ENCODE measurements at places on chromosomes 3 and 15.

- DNase-seq = no peak
Measured at GRCh38 chr3:87247430-87247773, 20.3 kb downstream of the CHMP2B start.

- no peak for DNase-seq
Measured at GRCh38 chr3:53324105-53324504, 23.2 kb downstream of the DCP1A start.

DNA sequence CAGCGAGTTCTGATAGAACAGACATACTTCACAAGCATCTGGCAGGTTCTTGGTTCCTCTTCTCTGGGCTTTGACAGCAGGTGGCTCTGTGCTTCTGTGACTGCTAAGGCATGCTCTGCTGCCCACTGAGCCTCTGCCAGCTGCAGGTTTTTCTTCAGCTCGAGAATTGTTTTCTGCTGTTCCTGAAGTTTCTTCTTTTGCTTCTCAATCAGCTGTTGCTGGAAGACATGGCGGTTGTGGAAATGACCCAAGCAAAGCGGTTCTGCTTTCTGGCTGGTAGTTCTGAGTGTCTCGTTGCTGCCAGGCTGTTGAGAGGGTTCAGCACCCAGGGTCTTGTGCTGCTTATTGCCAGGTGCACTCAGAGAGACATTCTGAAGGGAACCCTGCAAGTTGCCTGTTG lies 50.8 kb downstream of the CCDC191 start:
- DNase-seq = no peak

- no peak for DNase-seq
Measured at GRCh38 chr15:86231864-86232721, 152.4 kb downstream of the AGBL1 start.

DNA sequence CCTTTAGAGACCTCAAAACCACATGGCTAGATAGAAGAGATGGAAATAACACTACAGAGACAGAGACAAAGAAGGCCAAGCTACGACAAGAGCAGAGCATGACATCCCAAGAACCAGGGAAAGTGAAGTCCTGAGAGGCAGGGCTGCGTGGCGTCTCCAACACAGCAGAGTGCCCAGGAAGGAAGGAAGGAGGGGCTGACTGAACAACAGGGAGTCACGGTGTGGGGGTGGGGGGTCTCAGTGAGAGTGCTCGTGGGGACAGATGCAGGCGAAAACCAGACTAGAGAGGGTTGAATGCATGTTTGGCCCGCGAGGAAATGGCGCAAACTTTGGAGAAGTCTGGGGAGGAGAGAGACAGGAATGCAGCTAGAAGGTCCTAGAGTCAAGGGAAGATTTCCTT lies 44.0 kb downstream of the ADAMTS17 start:
- no peak for DNase-seq

DNA sequence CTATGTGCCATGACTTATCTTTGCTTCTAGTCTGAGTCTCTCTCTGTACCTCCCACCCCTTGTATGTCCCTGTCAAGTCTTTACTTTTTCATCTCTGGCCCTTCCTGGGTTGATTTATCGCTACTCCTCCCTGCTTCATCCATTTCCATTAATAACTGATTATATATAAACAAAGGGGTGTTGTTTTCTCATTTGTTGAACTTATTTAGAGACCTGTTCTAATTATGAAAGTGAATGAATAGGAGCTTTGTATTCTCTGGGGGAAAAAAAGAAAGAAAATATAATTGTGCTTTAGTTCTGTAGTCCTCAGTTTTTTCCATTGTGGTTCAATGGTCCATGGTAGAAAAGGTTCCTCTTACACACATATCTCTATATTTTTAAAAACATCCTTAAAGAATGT lies 328.9 kb upstream of the PPP2R3A start:
- DNase-seq = no peak

GRCh38 chr3:62582495-62583172 lies 209.3 kb upstream of the FEZF2 start:
- no peak for DNase-seq

DNA sequence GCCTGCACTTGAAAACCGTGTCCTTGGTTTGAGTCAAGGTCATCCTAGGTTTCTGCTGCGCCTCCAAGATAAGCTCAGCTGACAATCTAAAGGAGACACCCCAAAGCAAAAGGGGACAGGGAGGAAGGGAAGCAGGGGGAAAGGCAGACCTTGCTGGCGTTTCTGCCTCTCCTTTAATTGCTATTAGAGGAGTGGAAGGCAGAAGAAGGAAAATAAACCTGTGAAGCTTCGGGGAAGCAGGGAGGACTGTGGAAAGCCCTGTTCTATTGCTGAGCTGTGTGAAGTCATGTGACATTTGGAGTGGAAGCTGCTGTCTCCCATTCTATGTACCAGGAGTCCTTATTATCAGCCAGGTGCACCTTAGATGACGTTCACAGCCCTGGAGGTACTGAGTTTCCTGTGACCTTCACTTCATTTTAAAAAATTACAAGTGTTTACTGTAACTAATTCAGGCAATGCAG lies 21.5 kb upstream of the CHD2 start:
- DNase-seq = no peak

DNA sequence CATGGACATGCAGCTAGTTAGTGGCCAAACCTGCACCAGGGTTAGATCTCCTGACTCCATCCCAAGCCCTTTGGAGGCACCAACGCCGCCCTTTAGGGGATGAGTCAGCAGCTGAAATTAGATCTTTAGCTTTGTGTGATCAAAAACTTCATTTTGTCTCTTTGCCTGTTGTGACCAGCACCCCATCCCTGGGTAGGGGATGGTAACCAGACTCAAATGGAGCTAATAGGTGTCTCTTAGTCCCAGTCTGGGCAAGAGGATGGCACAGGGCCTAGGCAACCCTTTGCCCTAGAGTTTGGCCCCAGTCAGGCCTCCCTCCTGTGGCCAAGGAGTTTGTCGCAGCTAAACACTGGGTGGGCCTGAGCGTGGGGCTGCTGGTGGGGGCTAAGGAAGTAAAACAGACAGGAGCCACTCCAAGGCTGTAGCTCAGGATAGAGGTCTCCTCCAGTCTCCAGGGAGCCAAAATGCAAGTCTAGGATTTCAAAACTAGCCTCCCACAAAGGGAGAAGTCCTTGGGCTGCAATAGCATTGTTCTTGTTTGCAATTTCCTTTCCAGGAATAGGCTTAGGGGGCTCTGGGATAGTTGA lies 105.1 kb downstream of the CPN2 start:
- no peak for DNase-seq

- DNase-seq = no peak
Measured at GRCh38 chr3:42051384-42052131, 39.6 kb upstream of the TRAK1 start.

DNA sequence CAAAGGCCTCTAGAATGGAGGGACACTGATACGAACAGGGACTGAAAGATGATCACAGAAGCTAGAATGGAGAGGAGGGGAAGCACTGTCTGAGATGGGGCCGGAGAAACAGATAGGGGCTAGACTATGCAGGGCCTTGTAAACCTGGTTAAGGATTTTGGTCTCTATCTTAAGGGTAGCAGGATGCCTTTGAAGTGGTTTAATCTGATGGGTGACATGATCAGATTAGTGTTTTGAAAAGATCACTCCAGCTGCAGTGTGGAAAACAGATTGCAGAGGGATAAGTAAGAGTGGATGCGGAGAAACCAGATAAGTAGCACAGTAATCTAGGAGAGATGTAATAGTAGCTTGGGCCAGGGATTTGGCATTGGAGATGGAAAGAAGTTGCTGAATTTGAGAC lies 108.1 kb downstream of the RSRC1 start:
- DNase-seq = no peak

DNA sequence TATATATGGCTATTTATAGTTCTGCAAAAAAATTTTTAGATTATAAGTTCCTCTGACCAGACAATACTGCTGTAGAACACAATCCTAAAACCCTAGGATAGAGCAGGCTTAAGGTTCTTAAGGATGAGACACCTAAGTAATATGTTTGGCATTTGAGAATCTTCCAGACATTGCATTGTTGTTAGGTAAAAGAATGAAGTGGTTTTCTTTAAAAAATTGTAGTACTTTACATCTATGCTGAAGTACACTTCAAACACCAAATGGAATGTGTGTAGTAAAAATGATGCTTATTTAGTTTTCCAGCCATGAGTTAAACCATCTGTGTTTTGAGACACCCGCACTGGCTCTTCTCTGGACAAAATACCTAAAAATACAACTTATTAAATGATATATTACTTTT lies 857.7 kb downstream of the OTOL1 start:
- DNase-seq = no peak

DNA sequence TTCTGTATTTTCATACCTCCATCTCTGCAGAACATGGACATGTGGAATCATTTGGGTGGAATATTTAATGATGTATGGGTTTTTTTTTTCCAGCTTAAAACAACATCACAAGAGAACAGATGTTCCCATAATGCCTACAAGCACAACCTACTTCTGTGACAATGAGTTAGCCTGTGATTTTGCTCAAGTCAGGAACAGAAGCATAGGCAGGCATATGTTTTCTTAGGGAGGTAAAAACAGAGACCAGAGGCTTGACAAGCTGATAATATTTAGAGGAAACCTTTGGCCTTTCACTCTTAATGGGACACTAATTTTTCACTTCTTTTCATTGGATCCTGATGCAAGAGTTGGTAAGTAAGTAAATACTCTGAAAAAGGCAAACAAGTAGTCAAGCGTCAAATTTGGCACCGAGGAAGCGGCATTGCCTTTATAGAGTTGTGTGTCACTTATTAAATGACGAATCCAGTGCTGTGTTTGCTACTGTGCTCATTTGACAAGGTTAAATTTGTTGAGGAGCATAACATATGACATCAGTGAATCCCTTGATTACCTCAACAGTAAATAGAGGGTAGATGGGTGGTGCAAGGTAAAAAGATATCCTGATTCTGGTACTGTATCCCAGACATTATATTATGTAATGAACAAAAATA lies 66.7 kb upstream of the RBMS3 start:
- DNase-seq = no peak

GRCh38 chr3:70042641-70043040 lies 43.1 kb downstream of the SAMMSON start:
- no peak for DNase-seq

DNA sequence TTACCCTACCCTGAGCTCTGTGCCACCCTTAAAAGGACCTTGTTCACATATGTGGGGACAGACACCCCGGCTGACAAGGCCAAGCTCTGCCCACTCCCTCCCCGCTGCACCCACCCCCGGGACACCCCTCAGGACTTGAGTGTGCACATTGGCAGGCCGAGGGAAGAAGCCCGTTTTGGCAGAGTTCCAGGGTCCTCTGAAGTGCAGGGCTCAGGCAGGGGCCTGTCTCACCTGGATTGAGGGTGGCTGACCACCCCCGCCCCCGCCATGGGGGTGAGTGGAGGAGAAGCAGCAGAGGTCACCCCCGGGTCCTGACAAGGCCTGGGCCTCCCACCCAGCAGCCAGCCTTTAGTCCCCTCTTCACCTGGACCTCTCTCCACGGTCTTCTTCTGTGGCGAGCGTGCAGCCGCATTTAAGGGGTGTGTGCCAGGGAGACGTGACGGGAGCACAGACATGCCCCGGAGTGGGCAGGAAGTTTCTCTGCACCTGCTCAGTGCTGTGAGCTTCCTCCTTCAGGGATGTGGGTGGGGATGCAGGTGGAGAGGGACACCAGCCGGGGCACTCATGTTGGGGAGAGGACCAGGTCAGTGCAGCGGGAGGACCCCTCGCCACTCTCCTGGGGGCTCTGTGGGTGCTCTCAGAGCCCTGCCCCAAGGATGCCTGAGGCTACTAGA lies 50.7 kb downstream of the LINGO1 start:
- DNase-seq = no peak

GRCh38 chr15:91973481-91973880 lies 120.0 kb downstream of the SLCO3A1 start:
- DNase-seq = no peak

GRCh38 chr15:80404057-80404760 lies at the start of gene ARNT2:
ARNT2 (plus strand) TSS chr15:80404382; CDS start chr15:80404516, 134 bp downstream.
- no peak for DNase-seq

GRCh38 chr3:38574411-38575278 lies 74.8 kb downstream of the SCN5A start:
- DNase-seq = no peak

GRCh38 chr3:192899540-192899982 lies 18.1 kb downstream of the MB21D2 start:
- no peak for DNase-seq

DNA sequence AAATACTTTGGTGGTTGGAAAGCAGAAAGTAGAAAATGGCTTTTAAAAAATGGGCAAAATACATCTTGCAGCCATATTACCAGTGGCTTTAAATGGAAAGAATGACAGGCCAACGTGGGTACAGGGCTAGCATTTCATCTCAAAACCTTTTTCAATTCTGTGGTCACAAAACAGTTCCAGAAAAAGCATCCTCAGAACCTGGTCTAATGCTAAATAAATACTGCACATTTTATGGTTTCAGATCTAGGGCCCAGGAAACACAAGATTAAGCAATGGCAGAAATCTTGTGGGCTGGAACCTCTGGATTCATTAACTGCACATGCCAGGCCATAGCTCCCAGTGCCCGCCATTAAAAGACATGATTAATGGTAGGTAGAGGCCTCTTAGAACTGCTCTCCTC lies 470.2 kb upstream of the RASGRP1 start:
- DNase-seq = no peak

DNA sequence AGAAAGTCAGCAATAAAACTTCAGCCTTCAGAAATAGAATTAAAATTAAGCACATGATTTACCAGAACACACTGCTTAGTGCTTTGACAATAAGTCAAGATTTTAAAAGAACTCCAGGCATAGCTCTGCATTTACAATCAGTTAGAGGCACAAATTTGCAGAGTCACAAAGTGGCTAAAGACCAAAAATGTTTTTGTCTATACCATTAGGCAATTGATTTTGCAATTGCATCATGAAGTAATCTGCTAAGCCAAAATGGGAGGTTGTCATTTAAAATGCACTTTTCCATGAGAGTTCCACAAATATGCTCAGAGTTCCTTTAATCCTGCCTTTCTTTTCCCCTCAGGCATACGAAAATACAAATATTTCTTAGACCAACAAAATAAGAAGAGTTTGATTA lies 10.1 kb upstream of the DCP1A start:
- DNase-seq = no peak

DNA sequence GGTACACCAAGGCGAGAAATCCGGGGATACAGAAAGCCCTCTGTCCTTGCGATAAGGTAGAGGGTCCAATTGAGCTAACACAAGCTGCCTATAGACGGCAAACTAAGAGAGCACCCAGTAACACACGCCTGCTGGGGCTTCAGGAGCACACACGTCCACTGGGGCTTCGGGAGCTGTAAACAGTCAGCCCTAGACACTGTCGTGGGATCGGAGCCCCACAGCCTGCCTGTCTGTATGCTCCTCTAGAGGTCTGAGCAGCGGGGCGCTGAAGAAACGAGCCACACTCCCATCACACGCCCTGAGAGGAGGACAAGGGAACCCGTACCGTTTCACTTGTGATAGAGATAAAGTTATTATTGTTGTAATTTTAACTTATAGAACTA lies 486 bp downstream of the SAMMSON start:
- no peak for DNase-seq

DNA sequence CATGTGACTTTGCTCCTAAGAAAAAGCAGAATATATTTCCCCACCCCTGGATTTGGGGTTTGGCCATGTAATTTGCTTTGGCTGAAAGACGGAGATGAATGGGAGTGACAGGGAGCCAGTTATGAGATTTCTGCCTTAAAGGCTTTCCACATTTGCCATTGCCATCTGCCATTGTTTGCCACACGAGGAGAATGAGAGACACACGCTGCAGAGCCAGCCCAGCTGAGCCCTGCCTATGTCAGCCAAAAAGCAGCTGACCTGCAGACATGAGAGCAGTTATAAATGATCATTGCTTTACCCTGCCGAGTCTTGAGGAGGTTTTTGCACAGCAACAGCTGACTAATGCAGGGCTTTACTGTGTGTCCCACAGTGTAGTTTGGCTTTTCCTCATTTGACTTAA lies 40.6 kb upstream of the RFTN1 start:
- DNase-seq = no peak
